ENCODE measurements at places on chromosomes 12 and 14. TPM values are rescaled to one million over a fixed set of nuclear protein-coding genes. Genes with fewer than 3 reads are reported as not detected.

SERPINA10 gene
- not detected for total RNA-seq

CABP1 gene
- 6.3 TPM for total RNA-seq

LRRK2 gene
- total RNA-seq, result 11.6 TPM

NID2 gene
- total RNA-seq, result 6.9 TPM

ARMH4 gene
- total RNA-seq, result 131 TPM

PZP gene
- not detected for total RNA-seq

SART3 gene
- 129 TPM for total RNA-seq

GRIN2B gene
- 243 TPM for total RNA-seq

HOXC12 gene
- not detected for total RNA-seq

TEAD4 gene
- not detected for total RNA-seq

RNFT2 gene
- 42.9 TPM for total RNA-seq

EML5 gene
- total RNA-seq, result 25.0 TPM

Measured in parietal lobe (tissue), 2 donors.